ENCODE measurements at places on chromosomes 1 and 21.

DNA sequence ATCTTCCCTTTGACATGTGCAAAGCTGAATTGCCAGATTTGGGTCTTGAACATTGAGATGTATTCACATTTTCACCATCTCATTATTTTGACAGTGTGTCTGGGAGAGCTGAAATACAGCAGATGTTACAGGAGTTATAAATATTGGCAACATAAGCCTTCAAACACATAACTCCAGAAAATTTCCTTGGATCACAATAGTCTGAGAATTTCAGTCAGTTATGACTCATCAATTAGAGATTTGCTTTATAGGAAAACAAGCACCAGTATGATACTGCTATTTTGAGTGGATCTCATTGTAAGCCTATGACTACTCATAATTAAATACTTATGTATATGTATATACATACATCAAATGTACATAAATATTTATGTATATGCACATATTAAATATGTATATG lies 1171.8 kb downstream of the AMY1C start:
- DNase-seq = peak; percentile 0

- DNase-seq = no peak
Observed at GRCh38 chr1:58465825-58466629, 80.5 kb downstream of the OMA1 start.

DNA sequence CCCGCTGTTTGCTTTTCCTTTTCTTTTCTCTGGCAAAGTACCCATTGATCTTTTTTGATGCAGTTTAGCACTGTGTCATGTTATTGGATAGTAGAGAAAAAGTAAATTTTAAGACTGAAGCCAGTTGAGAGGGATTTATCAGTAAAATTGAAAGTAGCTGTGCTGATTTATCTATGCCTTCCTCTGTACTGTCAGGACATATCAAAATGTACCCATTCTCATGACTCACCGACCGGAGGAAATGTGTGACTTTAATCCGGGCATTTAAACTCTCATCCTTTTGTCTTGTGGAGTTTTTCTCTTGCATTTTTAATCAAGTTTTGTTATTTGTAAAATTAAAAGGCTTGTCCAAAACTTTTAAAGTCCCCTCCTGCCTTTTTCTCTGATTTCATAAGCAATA lies 276.6 kb upstream of the FMN2 start:
- no peak for DNase-seq

- DNase-seq = no peak
Observed at GRCh38 chr1:91546301-91546581, 45.6 kb downstream of the CDC7 start.

GRCh38 chr21:28754127-28754611 lies 238.5 kb downstream of the LTN1 start:
- DNase-seq = no peak

GRCh38 chr1:240090957-240091600 lies 604 bp upstream of the FMN2 start:
- peak; percentile 14 for DNase-seq

DNA sequence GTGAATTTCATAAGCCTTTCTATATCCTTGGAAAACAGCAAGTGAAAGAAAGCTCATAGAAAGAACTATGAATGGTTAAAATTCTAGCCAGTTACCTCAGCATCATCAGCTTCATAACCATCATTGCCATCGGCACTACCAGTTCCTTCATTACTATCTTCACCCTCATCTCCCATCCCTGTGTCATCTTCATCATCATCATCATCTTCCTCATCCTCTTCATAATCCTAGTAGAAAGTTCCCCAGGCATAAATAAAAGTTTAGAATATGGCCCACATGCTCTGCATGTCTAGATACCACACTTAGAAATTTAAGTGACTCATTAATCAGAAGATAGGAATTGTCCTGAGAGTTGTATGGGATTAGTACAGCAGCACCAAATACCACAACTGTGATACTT lies 49.0 kb downstream of the TPR start:
- no peak for DNase-seq

- DNase-seq = no peak
Observed at GRCh38 chr1:214912127-214912526, 170.4 kb upstream of the KCNK2 start.

DNA sequence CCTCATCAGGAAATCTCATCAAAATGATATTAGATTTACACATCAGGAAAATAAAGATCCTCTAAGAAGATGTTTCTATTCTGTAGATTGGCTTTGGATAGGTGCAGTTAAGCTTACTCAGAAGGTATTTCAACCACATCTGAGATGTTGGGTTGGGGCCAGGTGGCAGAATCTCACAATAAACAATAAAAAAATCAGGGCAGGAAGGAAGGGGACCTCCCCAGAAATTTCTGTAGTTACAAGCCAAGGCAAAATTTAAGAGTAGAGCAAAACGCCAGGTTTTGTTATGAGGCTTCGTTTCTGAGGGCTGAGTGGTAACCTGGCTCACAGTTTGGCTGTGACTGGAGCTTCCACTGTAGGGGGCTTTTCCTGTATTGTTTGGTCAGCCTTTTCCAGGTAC lies 84.8 kb downstream of the HUNK start:
- DNase-seq = no peak

GRCh38 chr21:36508948-36509347 lies 29.0 kb upstream of the CLDN14 start:
- no peak for DNase-seq

DNA sequence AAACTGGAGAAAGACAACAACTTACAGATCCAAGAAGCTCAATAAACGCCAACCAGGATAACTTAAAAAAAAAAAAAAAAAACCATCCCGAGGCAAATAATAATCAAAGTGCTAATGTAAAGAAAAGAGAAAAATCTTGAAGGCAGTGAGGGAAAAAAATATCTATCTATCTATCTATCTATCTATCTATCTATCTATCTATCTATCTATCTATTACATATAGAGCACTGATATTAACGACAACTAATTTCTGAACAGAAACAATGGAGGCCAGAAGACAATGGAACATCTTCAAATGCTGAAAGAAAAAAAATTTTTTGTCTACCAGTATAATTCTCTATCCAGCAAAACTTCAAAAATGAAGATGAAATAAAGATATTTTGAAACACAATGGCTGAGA lies 18.0 kb downstream of the PACC1 start:
- DNase-seq = no peak

- DNase-seq = no peak
Observed at GRCh38 chr1:13556224-13556764, 27.3 kb upstream of the PDPN start.

- DNase-seq = no peak
Observed at GRCh38 chr1:34373912-34374311, 197.2 kb downstream of the C1orf94 start.

GRCh38 chr1:165863346-165863745 lies 35.9 kb downstream of the UCK2 start:
- no peak for DNase-seq

GRCh38 chr1:61220536-61220935 lies 138.2 kb downstream of the NFIA start:
- DNase-seq = no peak

DNA sequence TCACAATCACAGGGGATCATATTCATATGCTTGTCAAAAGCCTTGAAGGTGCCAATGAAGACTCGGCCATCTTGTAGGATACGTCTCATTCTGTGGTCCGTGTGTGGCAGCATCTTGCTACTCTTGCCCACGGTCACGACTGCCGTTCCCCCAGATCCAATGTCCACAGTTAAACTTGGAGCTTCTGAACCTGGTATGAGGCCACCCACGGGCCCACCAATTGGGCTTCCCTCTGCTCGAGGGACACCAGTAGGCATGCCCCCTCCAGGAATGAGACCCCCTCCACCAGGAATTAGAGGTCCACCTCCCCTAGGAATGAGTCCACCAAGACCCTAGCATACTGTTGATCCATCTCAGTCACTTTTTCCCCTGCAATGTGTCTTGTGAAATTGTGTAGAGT lies 39.6 kb downstream of the MORN1 start:
- no peak for DNase-seq

DNA sequence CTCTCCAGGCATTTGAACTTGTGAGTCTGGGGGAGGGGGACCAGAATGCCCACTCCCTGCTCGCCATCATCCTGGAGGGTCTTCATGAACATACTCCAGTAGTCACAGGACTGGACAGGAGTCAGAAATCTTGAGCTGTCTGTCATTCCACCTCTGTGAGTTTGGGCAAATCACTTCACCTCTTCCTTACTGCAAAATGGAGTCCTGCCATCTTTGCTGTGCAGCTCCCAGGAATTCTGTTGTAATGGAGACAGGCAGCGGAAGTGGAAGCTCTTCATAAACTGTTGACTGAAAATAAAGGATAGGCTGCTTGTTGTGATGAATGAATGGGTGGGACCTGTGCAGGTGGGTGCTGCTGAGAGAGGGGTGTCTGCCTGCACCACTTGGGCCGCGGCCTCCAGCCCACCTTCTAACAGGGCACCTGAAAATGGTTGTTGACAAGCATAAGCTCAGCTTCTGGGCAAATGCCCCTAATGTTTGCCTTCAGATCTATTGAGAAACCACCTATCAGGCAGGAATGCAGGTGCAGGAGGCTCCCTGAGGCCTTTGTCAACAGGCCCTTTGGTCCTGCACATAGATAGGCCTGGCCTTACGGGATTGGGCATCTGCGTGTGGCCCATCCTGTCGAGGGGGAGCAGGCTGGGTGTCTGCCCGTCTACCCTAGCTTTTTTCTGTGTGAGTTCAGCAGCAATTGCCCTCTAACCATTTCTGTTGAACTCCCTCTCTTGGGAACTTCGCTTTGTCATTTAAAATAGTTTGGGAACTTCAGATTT lies 321.0 kb downstream of the RPS6KC1 start:
- no peak for DNase-seq

DNA sequence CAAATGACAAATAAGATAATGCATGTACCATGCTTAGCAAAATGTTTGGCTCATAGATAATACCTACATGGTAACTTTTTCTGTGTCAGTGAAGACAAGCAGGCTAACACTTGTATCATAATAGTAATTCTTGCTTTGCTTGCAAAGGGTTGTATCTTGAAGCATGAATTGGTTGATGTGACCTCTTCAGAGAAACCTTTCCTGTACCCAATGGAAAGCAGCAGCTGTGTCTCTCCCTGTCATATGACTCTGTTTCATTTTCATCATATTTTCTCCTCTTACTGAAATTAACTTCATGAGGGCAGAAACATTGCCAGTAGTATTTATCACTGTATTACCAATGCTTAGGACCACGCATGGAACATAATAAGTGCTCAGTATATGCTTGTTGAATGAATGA lies 4.4 kb downstream of the SH2D1B start:
- no peak for DNase-seq

GRCh38 chr1:199742547-199742946 lies 285.0 kb upstream of the NR5A2 start:
- peak; percentile 76 for DNase-seq

GRCh38 chr1:180888870-180889269 lies 23.8 kb upstream of the KIAA1614 start:
- DNase-seq = no peak

DNA sequence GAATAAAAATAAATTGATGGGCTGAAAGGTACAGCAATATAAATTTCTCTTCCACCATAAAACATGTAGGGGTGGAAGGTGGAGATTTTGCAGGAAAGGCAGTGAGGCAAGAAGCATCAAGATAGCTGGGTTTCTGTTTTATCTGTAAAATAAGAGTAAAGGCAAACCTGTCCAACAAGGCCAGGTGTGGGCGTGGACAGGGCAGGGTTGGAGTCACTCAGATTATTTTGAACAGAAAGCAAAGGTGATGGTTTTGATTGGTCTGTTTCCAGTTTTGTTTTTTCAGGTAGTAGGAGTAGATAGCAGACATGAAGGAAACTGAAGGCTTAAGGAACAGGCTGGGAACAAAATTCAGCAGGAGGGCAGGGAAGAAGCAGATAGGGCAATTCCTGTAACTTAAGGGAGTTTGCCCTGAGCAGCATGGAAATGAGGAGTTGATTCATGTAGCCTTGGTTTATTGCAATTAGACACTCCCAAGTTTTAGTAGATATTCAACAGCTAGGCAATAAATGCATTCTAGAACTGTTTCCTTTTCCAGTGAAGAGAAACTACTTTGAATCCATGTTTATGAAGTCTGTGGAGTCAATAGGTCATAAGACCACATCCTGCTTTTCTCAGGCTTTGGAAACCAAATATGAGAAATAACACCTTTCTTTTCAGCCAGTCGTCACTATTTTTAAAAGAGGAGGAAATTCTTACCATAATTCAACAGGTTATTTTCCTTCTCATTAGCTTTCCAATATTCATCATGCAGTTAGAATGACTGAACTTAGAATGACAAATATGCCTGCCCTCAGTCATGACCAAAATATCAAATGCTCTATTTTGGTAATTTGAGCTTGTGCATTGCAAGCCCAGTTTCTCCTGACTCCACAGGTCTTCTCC lies 38.7 kb upstream of the CD55 start:
- DNase-seq = no peak

DNA sequence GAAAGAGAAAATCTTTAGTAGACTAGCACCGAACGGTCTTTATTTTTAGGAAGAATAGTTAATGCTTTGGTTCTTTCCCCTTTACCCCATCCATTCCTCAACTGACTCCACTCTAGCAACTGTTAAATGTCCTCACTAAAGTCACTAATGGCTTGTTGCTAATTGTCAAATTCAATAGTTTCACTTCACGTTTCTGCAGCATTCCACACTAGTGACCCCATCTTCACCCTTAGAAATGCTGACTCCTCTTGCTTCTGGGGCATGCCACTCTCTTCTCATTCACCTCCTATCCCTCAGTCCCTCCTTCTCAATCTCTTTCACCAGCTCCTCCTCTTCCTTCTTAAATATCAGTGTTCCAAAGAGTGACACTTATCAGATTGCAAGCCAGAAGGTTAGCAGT lies 19.4 kb upstream of the CADM3 start:
- DNase-seq = no peak

DNA sequence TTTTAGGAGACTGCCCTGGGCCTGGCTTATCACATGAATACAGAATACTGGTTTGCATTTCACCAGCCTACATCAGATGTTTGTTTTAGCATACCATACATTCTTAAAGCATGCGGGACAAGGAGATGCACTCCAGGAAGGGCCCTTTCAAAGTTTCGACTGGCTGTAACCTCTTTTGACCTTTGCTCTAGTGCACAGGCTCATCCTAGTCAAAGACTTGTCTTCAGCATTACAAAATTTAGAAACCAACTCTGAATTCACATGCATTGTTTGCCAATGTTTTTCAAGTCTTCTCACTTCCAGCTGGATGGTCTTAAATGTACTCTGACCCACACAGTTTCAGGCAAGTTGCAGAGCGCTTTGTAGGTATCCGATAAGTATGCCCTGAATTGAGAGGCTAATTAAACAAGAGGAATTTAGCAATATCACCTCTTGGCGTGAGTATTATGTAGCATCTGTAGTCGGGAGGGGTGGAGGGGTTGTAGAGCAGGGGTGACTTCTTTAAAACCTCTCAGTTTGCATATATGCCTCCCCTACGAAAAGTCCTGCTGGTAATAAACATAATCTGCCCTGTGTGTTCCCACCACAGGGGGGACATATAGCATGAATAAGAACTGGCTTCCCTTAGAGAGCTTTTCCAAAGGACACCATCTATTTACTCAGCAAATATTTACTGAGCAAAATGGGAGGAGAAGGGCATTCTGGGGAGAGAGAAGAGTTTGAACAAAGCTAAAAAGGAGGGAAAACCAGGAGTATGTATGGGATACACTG lies 24.4 kb upstream of the AHCYL1 start:
- peak; percentile 96 for DNase-seq

- DNase-seq = no peak
Observed at GRCh38 chr21:27423038-27423437, 456.1 kb upstream of the ADAMTS5 start.

Data from A549 (cell line).